ENCODE measurements at places on chromosomes 12 and 14.

- no peak for DNase-seq
Measured at GRCh38 chr14:27916326-27916725, 850.3 kb upstream of the FOXG1 start.

GRCh38 chr14:75578786-75579337 lies 442 bp downstream of the FLVCR2 start:
- DNase-seq = no peak

DNA sequence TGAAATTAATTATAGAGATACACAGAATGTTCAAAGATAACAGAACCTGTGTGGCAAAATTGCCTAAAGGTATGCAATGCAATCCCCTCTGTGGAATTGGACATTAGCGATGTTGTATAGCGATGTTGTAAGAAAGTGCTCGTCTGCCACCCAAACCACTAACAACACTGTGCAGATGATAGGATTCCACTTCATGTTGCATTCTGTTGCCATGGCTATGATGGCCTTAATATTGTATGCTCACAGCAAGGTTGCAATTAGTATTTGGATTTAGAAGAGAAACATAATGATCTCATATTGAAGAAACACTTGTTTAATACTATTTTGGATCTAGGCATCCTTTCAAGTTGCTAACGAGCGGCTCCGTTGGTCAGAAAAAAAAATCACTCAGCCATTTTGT lies 260.3 kb downstream of the BCAT1 start:
- no peak for DNase-seq

GRCh38 chr14:66295386-66295785 lies 190.8 kb upstream of the CCDC196 start:
- DNase-seq = no peak

Measured in urinary bladder (tissue), 4 donors.